Activated CD4-positive, alpha-beta T cell treated with anti-CD3 and anti-CD28 coated beads, Interleukin-2, amount 50 U/mL, for 48 hours (primary cell): ENCODE measurements at places on chromosomes 2 and 18.

GRCh38 chr2:109721626-109722025 lies 72.5 kb upstream of the RGPD5 start:
- DNase-seq, result no peak

- no peak for DNase-seq
Measured at GRCh38 chr2:232434563-232435374, 21.2 kb upstream of the ALPI start.

DNA sequence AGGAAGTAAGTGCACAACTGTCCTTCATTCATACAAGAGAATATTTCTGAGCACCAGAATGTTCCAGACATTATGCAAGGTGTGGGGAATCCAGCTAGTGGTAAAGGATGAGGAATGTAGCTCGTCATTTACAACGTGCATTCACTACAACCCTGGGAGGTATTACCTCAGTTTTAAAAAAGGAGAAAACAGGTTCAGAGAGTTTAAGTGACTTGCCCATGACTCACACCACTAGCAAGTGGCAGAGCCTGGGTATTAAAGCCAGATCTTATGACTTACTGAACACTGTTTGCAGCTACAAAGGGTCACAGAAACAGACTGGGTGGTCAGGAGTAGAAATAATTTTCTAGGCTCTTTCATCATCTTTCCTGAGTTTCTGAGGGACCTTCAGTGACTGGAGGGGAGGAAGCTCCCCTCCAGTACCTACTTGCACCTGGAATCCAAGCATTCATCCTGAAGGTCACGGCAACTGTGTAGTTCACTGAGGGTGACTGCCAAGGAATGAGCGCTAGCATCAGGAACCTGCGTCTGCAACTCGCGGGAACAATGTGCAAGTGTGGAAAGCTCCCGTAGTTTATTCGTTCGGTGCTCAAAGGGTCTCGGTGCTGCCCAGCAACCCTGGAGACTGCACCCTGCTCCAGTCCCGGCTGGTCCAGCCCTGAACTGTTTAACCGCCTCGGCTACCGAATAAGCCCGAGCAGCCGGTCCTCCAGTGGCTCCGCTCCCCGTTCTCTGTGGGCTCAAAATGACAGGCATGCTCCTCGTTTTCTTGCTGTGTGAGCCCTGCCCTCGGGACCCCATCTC lies 647 bp downstream of the CCDC121 start:
- no peak for DNase-seq

- no peak for DNase-seq
Measured at GRCh38 chr18:45324101-45324494, 291.2 kb upstream of the SLC14A2 start.

- DNase-seq, result no peak
Measured at GRCh38 chr2:108444941-108445840, 3.8 kb upstream of the GCC2 start.

GRCh38 chr2:70068119-70068518 lies 19.2 kb upstream of the PCBP1 start:
- DNase-seq, result no peak

DNA sequence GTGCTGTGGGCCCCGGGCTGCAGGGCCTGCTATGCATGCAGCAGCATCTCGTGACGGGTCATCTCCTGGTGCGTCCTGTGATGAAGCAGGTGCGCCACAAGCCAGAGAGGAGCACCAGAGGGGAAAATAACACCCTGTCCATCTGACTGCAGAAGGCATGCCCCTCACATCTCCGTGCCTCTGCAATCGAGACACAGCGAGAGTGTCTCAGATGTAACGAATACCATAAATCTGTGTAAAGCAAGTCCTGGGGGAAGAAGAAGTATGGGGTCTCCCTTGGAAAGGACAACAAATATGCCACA lies 137.5 kb downstream of the PTGR3 start:
- DNase-seq, result no peak

DNA sequence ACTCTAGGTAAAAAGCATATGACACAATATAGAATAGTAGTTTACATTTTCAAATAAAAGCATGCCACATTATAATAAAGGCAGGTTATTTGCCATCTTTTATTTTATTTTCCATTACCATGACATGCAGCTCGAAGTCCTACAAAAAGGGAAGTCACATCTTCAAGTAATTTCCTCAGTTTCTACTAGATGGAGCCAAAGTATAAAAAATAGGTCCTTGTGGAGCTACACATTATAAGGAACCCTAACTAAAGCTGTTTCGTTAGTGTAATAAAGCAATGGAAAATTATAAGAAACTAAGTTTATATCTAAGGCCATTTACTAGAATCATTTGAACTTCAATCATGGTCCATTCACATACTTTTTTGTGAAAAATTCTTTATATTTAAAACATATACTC lies 674.5 kb downstream of the KCNJ3 start:
- no peak for DNase-seq

DNA sequence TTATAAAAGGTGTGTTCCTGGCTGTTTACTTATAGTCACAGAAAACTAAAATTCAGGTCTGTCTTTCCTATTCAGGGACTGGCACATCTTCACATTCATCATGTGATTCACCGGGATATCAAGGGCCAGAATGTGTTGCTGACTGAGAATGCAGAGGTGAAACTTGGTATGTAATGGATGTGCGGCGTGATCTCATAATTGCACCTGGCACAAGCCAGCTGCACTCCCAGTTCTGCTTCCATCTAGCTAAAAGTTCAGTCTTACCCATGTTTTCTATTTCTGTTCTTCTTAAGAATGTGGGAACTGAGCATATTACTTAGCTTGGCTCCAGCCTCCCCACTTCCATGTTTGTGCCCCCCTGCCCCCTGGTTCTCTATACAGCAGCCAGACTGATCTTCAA lies 131.9 kb downstream of the MAP4K4 start:
- DNase-seq, result no peak

GRCh38 chr18:5982332-5982731 lies 87.0 kb upstream of the TMEM200C start:
- DNase-seq, result no peak

GRCh38 chr2:238247002-238247822 lies 7.4 kb upstream of the HES6 start:
- no peak for DNase-seq

DNA sequence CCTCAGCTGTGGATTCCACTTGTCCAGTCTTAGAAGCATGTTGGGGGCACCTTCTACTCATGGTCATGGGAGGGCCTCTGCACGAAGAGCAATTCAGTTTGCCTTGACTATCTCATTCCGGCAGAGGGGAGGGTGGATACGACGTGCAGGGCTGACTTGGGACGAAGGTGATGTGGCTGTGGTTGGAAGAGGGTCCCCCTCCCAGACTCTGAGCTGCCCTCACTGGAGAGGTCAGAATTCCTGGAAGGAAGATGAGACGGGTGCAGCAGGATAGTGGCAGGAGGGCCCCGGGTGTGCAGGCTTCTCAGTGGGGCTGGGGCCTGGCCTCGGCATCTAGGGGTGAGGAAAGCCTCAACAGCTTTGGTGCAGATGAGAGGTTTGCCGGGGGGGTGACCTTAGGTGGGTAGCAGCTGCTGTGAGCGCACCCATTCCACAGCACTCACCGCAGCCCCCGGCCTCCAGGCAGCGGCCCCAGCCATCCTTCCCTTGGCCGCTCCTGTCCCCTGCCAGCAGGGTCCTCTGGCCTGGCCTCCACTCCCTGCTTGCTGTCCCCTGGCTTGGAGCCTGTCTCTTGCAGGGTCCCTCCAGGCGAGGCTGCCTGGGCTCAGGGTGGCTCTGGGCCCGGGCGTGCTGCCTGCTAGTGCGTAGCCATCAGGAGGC lies 3.2 kb downstream of the RNPEPL1 start:
- no peak for DNase-seq

- no peak for DNase-seq
Measured at GRCh38 chr2:134973241-134974138, 54.9 kb downstream of the CCNT2 start.

DNA sequence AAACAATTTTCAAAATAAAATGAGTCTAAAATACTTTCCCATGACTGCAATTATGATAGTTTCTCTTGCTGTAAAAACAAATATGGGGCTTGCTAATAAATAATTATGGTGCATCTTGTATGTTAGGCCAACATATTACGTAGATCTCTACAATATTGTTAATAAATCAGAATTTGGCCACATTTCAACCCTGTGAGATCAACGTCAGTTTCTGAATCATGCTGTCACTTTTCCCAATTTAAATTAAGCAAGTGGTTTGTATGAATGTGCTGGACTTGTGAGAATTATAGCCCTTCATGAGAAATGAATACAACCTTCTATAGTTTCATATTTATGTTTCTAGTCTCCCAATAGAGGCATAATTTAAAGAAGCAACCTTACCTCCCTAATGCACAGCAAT lies 808.9 kb downstream of the SUCLG1 start:
- no peak for DNase-seq

DNA sequence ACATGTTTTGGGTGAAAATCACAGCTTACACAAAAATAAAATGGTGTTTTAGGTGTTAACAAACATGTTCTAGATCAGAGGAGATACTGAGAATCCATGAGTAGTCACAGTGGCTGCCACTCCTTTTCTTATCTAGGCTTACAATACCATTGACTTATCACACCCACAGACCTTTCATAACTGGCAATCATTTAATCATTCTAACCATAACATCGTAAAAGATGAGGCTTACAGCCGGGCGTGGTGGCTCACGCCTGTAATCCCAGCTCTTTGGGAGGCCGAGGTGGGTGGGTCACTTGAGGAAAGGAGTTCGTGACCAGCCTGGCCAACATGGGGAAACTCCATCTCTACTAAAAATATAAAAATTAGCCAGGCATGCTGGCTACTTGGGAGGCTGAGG lies 18.8 kb upstream of the SERPINB5 start:
- no peak for DNase-seq

DNA sequence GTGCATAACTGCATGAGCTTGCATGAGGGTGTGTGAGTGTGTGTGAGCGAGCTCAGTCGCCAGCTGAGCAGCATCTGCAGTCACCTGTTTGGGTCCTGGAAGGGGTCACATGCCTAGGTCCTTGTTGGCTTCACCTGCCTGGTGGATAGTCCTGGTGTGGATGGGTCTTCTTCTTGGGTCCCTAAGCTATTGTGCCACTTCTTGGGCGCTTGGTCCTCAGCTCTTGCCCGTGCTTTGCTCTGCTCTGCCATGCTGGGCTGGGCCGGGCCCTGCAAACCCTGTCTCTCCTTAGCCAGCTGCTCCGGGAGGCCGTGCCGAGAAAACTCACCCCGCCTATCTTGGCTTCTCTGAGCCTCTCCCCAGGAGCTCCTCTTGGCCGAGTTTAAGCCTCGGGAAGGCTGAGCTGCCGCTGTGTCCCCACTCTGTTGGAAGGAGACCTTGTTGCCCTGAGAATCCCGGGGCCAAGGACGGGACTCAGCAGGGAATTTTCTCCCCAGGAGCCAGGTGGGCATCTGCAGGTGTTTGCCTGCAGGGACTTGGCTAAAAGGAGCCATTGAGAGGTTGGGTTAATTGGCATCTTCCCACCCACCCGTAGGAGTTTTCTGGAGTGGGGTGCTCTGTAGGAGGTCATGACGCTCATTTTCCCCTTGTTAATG lies 300.8 kb downstream of the NDUFA10 start:
- DNase-seq, result no peak

- no peak for DNase-seq
Measured at GRCh38 chr2:159811232-159811631, 13.2 kb upstream of the CD302 start.

DNA sequence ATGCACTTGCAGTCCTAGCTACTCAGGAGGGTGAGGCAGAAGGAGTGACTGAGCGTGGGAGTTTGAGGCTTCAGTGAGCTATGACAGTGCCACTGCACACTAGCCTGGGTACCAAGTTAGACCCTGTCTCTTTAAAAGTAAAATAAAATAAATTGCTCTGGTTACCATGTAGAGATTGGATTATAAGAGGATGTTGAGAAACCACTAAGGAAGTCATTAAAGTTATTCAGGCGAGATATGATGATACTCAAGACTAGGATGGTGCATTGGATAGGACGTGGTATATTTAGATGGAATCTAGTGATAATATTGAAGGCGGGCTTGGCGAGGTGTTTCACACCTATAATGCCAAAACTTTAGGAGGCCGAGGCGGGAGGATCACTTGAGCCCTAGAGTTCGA lies 50.6 kb downstream of the BMPR2 start:
- DNase-seq, result no peak

- DNase-seq, result no peak
Measured at GRCh38 chr2:207764096-207764630, 5.5 kb downstream of the FZD5 start.

GRCh38 chr18:49639643-49640391 lies 78.0 kb downstream of the LIPG start:
- no peak for DNase-seq

DNA sequence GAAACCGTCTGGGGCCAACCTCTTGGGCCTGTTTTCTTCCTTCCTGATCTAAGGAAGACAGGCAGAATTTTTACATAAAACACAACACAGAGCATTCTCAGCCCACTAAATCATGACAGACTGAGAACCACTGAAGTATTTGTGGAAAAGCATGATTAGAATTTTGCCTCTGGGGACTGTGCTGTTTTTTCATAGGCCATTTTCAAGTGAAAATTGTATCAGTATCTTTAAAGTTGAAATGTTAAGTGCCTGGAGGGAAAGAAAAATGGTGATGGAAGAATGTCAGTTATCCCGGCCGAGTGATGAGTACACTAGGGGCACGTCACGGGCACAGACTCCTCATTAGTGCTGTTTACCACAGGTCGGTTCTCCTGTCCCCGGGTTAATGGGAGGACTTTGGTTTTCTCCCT lies 36.9 kb downstream of the EHD3 start:
- DNase-seq, result no peak

GRCh38 chr18:56233595-56233994 lies 404.8 kb downstream of the TXNL1 start:
- no peak for DNase-seq

DNA sequence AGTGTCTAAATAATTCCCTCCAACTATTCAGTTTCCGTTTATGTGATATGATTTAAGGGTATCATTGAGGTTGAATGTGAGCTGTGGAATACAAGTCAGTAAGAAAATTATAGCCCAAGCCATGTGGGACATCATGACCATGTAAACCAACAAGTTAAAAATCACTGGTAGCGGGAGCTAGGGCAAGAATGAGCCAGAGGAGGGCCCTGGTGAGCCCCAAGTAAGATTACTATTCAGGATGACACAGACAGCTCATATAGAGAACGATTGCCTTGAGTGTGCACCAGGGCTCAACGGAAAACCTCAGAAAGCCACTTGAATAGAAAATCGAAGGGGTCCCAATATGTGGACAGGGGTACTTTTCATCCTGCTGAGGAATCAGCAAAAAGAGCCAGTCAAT lies 87.8 kb upstream of the RBMS1 start:
- no peak for DNase-seq

DNA sequence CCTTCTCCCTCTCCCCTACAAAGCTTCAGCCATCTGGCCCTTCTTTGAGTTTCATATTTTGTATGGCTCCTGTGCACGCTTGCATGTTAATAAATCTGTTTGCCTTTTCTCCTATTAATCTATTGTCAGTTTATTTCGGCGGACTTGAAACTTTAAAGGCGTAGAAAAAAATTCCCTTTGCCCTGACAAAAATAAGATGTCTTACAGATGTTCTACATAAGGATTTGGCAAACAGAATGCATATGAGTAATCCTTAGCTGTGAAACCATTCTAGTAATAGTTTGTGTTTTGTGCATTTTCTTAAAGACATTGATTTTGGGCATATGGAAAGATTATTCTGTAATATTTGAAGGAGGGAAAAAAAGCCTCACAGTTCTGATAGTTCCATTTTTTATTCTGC lies 15.0 kb upstream of the BMPR2 start:
- no peak for DNase-seq

GRCh38 chr2:11344956-11345677 lies 681 bp upstream of the ROCK2 start:
- peak; percentile 34 for DNase-seq
